ENCODE measurements at places on chromosomes 4 and X.

- DNase-seq = no peak
These were observed 90.3 kb downstream of the ATOH1 start for GRCh38 chr4:93918856-93919255.

- DNase-seq = no peak
These were observed 629.5 kb upstream of the AMOT start for GRCh38 chrX:113470166-113470565.

DNA sequence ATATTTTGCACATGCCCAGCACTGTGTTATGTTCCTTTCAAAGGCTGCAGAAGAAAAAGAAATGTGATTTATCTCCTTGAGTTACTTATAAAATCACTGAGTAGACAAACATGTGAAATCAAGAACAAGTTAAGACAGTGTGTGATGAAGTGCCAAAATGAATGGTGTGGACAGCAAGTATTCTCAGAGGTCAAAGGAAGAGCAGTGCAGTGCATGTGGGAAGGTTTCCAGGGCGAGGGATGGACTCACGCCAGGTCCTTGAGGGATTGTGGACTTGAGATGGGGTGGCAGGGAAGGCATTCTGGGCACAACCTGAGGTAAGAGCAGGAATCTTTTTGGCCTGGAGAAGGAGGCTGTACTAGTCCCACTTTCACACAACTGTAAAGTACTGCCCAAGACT is 115.5 kb downstream of the FNIP2 start:
- no peak for DNase-seq

- no peak for DNase-seq
These were observed 284.3 kb downstream of the CXXC4 start for GRCh38 chr4:104210420-104210819.

DNA sequence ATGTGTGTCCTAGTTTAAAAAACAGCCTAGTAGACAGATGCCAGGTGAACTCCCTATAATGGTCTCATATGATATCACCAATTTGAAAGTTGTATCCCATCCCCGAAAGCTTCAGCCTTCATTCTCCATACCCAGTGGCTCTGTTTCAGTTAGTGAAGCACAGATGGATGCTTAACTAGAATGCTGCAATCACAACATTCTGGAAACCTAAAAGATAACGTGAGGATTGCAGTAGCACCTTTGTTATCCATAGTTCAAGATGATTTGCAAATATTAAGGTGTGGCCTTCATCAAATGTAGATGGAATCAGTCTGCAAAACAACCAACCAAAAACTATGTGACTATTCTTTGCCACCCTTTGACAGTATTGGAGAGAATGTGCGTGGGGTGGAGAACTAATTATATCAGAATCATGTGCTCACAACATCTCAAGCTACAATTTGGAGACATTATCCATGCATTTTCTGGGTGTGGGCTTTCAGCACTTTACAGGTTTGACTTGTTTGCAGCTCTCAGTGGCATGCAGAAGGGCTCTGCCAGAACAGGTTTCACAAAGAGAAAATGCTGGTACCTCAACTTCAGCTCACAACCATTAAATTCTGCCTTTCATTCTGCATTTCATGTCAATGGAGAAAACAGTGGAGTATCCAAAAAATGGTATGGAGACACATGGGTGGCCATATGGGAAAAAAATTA is 18.3 kb upstream of the PPID start:
- DNase-seq = no peak

DNA sequence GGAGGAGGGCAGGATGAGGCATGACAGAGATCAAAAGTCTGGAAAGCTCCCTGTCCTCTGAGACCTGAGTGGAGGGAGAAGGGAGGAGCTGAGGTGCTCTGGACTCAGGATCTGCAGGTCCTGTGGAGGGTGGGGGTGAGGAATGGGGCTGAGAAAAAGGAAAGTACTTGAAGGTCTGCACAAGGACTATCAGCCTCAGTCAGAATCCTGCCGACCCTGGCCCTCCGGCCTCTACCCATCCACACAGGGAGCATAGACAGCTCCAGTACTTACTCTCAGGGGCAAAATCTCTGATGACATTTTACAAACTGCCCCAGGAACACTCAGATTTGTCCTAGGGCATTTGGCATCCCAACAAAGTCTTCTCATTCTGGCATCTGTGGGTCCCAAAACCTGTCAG is 991 bp upstream of the ITIH6 start:
- DNase-seq = no peak

Measured in progenitor cell of endocrine pancreas (in vitro differentiated cells).